DND-41 (cell line): ENCODE measurements at places on chromosomes 1 and 21.

DNA sequence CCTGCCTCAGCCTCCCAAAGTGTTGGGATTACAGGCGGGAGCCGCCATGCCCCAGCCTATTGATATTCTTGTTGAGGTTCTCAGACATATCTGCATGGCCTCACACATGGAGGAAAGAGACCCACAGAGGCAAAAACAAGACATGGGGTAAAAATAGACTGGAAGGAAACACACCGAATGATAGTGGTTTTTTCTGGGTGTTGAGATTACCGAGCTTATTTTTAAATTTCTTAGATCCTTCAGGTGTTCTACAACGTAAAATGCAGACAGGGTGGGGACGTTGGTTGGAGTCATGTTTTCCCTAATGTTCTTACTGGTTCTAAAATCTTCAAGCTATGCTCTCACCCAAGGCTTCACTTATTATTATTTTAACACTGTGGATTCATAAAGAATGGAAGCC, 23.9 kb upstream of the RUNX3 start:
- DNase-seq, result no peak

- DNase-seq, result no peak
Observed at GRCh38 chr1:90716552-90717355, at the start of gene BARHL2. TSS of gene BARHL2 (minus strand) at chr1:90717302. CDS start at chr1:90717195, 107 bp downstream.

- no peak for DNase-seq
Observed at GRCh38 chr21:45562402-45562801, 20.2 kb upstream of the SLC19A1 start.

DNA sequence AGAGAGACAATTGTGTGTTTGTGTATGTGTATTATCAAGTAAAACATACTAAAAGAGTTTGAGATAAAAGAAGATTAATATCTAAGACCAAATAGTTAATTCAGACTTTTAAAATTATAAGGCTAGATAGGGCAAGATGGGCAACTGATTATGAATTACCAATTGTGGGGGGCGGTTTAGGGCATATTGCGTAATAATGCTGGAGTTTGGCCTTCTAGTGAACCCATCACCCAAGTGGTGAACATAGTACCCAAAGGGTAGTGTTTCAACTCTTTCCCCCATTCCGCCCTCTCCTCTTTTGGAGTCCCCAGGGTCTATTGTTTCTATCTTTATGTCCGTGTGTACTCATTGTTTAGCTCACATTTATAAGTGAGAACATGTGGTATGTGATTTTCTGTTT, 55.4 kb downstream of the FRRS1 start:
- DNase-seq, result no peak

- no peak for DNase-seq
Observed at GRCh38 chr1:165536016-165536415, 7.8 kb upstream of the LRRC52 start.

GRCh38 chr1:188782220-188782841, 1695.3 kb downstream of the BRINP3 start:
- DNase-seq, result no peak

DNA sequence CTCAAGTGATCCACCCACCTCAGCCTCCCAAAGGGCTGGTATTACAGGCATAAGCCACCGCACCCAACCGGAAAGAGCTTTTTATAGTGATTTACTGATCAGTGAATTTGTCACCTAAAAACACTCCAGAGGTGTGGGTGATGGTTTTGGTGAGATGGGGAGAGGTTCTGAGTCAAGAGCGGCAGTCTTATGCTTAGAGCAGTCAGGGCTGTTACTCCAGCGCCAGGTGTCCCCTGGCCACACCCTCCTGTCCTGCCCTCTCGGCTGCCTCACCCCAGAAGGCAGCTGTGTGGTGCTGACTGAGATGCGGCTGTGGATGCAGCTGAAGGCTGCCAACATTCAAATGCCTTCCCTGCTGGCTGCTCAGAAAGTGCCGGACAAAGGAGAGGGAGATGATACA, 94.5 kb upstream of the LPGAT1 start:
- DNase-seq, result no peak

- no peak for DNase-seq
Observed at GRCh38 chr1:51373898-51374297, 43.5 kb upstream of the TTC39A start.

DNA sequence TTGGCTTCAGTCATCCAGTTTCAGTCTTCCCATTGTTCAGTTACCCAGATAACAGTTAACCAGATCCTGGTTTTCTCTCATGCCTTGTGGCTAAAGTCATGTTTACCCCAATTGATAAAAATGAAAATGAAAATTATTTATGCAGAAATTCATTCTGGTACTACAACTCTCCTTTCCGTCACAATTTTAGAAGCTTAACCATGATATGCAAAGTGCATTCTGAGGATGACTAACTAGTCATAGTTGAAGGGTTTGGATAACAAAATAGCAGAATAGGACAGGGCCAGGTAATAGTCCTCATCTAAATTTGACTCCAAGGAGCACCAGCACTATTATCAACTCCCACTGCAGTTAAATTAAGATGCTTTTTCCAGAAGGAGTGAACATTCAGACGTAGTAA, 94.7 kb downstream of the NTMT2 start:
- DNase-seq, result no peak

GRCh38 chr1:107776900-107777663, 187.9 kb downstream of the VAV3 start:
- no peak for DNase-seq

DNA sequence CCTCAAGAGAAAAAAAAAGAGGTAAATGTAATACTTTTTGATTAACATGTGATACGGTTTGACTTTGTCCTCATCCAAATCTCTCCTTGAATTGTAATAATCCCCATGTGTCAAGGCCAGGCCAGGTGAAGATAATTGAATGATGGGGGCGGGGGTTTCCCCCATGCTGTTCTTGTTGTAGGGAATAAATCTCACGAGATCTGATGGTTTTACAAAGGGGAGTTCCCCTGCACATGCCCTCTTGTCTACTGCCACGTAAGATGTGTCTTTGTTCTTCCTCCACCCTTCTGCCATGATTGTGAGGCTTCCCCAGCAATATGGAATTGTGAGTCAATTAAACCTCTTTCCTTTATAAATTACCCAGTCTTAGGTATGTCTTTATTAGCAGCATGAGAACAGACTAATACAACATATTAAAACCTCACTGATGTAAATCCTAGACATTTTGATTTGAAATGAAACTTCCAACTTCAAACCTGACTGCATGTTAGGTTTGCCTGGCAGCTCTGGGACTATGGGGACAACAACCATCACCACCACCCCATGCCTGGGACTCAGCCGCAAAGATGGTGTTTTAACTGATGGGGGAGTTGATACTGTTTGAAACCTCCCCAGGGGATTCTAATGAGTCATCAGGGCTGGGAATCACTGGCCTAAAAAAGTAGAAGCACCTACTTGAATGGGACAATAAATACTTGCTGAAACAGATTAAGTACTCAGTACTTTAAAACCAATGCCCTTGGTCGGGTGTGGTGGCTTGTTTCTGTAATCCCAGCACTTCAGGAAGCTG, 32.8 kb upstream of the BACH1 start:
- DNase-seq, result no peak

DNA sequence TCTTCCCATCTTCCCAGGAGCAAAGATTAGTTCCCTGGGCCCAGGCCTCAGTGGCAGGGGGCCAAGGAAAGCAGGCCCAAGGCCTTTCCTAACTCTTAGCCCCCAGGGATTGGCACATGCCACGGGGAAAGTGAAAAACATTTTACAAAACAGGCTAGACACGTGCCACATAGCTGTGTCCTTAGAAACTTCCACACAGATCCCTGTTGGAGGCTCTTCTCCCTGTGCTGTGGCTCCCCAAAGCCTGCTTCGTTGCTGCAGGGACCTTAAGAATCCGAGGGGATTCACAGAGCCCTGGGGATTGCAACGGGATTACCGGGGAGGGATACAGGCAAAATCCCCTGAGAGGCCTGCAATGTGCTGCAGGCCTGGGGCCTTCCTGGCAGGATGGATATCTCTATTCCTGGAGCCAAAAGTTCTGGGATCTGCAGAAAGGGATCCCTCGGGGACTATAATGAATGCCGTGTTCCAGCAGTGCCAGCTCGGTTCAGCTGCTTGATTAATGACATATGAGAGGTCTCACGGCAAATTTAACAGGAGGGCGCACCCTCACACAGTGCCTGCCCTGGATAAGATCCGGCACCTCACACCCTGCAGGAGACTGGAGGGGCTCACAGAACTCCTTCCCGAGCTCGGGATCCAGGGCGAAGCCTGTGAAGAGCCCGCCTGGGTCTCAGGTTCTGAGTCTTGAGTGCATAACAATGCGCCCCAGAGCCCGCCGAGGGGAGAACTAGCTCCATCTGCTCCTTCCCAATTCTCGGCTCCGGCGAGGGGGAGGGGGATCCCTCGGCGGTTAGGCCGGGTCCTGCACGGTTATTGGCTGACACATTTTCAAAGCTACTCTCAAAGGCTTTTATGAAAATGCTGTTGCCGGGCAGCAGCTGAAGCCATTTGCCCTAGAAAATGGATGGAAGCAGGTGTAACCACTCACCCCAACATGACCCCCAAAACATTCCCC, 15.3 kb upstream of the RGS8 start:
- DNase-seq, result no peak

DNA sequence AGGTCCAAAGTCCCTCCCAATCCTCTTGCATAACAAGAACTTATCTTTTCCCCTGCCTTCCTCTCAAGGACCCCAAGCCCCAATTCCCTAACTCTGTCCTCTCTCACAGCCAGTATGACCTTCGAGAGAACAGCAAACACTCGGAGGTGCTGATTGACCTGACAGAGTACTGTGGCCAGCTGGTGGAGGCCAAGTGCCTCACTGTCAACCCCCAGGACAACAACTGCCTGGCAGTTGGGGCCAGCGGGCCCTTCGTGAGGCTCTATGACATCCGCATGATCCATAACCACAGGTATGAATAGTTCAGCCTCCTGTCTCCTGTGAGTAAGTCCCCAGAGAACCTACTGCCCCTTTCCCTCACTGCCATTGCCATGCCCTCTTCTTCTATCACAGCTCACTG, 29.9 kb upstream of the TMEM222 start:
- no peak for DNase-seq

GRCh38 chr21:43342301-43342881, 84.5 kb downstream of the SIK1 start:
- no peak for DNase-seq
